ENCODE measurements at places on chromosomes 2 and 18.

DNA sequence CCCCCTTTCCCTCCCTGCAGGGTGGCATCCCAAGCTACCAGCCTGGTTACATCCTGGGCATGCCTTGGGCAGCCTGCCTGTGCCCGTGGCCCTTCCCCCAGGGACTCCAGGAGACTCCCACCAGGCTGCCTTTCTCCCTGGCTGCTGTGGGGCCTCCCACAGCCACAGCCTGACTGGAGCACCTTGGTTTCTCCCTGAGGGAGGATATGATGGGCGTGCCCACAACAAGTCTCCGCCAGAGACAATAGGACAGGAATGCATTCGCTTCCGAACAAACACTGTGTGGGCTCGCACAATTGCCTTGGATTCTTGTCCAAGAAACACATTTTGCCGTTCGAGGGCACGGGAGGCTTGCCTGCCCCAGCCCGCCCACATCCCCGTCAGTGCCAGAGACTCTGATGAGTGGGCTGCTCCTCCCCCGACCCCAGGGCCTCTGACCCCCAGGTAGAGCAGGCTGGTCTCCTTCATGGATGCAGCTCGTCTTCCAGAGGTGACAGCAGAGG lies 102.1 kb downstream of the SMAD7 start:
- no peak for DNase-seq

DNA sequence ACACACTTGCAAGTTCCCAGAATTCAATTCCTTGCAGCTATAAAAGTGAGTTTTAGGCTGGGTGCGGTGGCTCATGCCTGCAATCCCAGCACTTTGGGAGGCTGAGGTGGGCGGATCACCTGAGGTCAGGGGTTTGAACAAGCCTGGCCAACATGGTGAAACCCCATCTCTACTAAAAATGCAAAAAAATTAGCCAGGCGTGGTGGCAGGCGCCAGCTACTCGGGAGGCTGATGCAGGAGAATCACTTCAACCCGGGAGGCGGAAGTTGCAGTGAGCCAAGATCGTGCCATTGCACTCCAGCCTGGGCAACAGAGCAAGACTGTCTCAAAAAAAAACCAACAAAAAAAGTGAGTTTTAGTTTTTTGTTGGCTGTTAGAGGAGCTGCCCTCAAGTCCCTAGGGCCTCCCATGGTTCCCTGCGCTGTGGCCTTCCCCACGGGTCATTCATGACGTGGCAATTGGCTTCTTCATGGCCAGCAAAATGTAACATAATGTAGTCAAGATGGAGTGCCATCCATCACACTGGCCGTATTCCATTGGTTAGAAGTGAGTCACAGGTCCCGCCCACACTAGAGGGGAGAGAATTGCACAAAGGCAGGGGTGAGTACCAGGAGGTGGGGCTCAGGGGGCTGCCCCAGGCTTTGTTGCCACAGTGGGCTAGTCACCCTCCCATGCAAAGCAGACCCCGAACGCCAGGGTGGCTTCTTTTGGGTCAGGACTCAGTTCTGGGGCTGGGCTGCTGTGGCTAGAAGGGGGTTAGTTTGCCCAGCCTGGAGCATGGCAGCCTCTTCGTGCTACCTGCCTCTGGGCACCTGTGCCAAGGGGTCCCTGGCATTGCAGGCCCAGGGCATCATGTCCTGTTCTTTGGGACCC lies 37.7 kb upstream of the INHBB start:
- no peak for DNase-seq

DNA sequence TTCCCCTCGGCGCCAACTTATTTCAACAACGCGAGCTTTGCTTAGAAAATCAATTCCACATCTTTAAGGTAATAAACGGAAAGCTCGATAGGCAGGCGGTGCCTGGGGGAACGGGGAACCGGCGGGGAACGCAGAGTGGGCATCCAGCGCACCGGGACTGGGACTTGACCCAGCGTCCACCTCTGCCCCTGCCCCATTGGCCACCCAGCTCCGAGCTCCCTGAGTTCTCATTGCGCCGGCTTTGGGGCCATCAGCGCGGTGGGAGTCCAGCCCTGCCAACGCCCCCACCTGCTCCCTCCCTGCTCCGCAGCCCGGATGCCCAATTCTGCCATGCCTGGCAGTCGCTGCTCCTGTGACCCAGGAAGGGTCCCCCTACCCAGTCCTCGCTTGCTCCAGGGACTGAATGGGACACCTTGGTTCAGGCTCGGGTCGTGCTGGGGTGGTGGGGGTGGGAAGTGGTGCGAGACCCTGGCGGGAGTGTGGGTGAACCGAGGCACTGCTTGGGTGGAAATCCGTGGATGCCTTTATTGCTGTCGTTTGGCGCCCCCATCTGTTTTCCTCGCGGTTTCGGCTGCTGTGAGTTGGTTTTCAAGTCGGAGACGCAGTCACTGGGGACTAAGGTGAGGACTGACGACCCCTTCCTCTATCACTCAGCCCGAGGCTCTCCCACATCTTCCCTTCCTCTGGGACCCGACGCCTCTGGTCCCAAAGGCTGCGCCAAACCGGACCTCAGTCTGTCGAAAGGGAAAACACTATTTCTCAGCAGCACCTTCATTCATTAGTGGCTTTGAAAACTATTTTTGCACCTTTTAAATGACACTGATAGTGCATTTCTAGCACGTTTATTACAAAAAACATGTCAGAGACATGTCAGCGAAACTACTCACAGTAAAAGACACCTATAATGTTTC lies 2.4 kb upstream of the EVX2 start:
- DNase-seq: no peak

DNA sequence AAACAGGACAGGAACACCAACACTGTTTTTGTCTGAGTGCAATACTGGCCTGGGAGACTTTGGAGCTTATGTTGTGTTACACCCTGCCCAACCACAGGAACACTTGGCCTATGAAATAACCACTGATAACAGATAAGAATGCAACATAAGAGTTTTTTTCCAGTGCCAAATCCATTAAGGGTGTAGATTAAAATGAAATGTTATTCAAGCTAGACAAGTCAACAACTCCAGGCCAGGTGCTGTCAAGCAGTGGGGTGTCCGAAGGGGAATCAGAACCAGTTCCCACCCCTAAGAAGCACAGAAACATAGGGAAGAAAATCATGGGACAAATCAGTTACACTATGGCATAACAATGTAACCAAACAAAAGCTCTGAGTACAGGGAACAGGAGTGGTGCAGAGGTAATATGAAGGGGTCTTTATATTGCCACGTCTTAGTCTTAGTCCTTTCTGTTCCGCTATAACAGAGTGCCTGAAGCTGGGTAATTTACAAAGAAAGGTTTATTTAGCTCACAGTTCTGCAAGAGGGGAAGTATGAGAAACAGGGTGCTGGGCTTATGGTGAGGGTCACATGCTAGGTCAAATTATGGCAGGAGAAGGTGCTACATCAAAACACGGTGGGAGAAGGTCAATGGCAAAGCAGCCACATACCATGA lies 3.8 kb downstream of the AFG3L2 start:
- no peak for DNase-seq

GRCh38 chr18:55302167-55302833 lies 285.7 kb downstream of the TCF4 start:
- no peak for DNase-seq

- no peak for DNase-seq
Measured at GRCh38 chr18:57231864-57232263, 85.0 kb downstream of the BOD1L2 start.

DNA sequence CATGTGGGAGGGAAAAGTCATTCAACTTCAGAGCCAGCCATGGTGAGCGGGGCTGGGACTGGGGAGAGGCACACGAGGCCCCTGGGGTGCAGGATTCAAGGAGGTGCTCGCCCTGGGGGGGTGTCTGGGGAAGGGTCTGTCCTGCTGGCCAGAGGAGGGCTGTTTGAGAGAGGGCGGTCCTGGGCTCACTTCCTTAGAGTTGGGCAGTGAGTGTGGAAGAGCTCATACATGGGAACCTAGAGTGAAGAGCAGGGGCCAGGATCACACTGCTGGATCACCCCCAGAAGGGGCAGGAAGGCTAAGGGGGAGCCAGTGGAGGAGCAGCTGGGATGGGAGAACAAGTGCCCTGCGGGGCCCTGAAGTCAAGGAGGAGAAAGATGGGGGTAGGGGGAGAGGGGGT lies 6.5 kb downstream of the SH3BP4 start:
- DNase-seq: no peak

- DNase-seq: no peak
Measured at GRCh38 chr2:235140801-235141081, 188.9 kb downstream of the SH3BP4 start.

GRCh38 chr18:52130624-52131301 lies 209.2 kb upstream of the DCC start:
- DNase-seq: no peak

DNA sequence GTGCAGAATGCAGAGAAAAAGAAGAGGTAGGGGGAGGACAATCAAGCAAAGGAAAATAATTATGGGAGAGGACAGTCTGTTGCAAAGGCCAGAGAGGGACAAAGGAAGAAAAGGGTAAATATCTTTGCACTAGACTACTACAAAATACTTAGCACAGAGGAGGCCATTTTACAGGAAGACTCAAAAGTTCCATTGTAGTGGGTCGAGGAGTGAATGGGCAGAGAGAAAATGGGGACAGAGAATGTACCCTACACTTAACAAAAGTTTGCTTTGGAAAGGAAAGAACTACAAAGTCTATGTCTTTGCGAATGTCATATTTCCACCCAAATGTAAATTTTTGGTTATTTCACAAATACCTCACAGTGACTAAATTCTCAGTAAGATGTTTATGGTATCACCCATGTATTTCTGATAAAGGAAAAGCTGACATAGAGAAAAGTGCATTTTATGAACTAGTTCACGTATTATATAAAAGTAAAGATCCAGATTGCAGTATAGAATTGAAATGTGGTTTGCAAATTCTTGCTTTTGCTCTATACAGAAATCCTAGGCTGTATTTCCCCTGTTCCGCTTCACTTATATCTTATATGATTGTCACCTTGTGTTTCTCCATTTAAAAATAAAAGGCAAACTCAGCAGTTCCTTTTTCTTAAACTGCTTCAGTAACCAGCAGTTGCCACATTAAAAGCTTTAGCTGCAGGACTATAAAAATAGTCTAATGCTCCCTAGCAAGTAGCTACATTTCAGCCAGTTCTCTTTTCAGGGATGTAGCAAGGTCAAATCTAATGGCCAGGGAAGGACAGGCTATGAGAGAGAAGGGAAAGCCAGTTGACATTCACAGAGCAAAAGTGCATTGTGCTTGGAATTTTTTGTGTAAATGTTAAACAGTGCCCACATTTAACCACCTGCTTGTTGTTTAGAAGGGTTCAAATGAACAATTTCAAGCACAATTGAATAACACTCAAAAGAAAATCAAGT lies 79.7 kb upstream of the CYTIP start:
- DNase-seq: no peak

DNA sequence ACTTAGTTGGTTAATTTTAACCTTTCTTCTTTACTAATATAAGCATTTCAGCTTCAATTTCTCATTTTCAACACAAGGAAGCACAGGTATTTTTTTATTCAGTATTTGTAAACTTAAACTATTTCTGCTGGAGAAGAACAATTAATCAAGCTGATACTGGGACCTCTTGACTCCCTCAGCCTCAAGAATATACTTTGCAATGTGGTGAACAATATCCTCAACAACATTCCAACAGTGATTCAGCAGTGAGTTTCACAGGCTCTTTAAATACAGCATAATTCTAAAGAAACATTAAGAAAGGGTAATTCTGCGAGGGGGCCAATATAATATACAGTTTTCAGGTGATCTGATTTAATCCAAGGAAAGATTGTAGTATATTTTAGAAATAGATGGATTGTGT lies 10.0 kb downstream of the RAPGEF4 start:
- no peak for DNase-seq

DNA sequence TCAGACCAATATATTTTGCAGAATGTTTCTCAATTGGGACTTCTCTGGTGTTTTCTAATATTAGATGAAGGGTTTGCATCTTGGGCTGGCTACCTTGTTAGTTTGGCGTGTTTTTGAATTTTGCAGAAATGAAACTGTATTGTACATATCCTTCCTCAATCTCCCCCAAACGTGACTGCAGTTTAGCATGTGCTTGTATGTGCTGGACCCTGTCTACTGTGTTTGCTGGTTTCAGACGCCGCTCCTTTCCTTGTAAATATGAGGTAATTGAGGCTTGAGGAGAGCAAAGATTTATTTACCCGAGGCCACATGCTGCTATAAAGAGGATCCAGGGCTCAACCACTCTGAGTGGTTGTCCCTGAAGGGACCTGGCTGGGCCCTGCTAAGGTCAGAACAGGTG lies 57.2 kb downstream of the NGEF start:
- no peak for DNase-seq

DNA sequence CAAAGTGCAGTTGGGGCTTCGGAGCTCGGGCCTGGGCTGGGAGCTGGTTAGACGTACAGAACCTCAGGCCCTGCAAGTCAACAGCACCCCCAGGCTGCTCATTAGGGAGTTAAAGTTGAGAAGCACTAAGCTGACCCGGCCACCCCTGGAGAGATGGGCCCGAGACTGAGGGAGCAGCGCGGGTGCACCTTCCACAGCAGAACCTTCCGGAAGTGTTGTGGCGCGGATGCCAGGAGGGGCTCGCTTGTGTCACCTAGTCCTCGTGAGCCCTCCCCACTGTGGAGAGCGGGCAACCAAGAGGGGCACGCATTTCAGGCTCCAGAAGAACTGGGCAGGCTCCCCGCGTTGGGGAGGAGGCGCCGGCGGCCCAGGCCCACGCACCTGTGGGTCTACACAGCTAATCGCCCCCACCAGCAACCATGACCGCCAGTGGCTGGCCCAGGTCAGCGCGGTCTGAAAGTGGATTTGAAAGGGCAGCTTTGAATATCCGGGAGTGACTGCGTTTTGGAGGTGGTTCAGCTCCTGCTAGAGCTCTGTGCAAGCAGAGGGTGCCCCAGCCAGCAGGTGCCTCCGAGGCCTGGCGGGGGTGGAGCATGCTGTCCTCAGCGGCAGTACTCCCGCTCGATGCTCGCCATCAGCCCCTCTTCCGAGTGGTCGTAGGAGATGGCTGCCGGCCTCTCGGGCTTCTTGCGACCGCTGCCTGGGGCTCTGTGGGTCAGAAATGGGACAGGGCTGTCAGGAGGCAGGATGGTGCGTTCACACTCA lies 15.1 kb downstream of the KLF11 start:
- DNase-seq: no peak

- no peak for DNase-seq
Measured at GRCh38 chr2:96869281-96869821, 529 bp downstream of the SEMA4C start.

DNA sequence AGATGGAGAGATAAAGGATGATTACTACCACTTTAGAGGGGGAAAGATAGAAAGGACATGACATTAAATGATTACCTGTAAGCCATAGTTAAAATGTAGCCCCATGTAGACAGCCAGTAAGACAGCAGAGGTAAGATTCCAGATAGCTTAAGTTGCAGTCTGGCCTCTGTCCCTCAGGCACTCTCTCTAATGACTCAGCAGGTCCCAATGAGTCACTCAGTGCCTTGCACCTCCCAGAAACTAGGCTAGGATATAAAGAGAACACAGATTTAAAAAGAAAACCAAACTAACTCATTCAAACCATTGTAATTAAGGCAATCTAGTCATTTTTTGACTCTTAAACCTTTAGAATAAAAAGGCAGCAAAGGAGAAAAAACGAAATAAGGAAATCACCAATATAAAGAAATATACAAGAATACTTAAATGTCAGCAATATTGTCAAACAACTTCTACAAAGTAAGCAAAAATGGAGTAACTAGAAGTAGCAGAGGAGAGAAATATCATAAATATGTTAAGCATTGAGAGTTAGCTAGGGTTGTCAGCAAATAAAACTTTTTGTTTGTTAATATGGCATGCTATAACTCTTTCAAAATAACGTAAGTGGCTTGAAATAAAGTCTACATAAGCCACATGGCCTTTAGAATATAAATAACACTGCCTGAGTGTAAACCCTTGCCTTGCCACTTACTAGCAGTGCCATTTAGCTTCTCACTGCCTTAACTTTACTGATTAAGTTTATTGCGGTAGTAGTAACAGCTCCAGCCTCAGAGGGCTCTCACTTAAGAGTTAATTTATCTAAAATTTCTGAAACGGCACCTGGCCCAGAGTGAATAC lies 48.5 kb downstream of the SOCS6 start:
- no peak for DNase-seq

- no peak for DNase-seq
Measured at GRCh38 chr2:105403241-105403782, 4.5 kb upstream of the FHL2 start.
